ENCODE measurements at places on chromosomes 7 and 10. TPM values are rescaled to one million over a fixed set of nuclear protein-coding genes. Genes with fewer than 3 reads are reported as not detected.

- no peak for DNase-seq
These were observed 3.0 kb downstream of the FAM204A start for GRCh38 chr10:118339111-118339510.

DNA sequence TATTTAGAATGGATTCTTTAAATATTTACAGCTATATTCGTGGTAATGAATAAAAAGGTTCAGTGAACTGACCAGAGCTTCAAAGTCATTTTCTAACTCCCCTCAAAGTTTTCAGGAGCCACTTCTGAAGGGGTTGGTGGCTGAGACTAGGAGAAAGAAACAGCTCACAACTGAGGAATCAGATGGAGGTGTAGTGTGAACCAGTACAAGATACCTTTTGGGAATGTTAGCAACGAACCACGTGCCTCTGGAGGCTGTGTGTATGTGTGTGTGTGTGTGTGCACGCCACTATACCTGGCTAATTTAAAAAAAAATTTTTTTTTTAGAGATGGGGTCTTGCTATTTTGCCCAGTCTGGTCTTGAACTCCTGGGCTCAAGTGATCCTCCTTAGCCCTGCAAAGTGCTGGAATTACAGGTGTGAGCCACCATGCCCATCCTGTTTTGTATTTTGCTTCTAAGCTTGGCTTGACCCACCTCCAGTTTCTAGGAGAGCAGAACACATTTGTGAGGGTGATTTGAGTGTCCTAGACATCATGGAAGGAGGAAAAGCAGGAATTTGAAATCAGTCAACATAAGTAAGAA is 9.5 kb upstream of the TAF3 start:
- DNase-seq: no peak

GRCh38 chr10:10515479-10516204 is 502.0 kb upstream of the CELF2 start:
- no peak for DNase-seq

DNA sequence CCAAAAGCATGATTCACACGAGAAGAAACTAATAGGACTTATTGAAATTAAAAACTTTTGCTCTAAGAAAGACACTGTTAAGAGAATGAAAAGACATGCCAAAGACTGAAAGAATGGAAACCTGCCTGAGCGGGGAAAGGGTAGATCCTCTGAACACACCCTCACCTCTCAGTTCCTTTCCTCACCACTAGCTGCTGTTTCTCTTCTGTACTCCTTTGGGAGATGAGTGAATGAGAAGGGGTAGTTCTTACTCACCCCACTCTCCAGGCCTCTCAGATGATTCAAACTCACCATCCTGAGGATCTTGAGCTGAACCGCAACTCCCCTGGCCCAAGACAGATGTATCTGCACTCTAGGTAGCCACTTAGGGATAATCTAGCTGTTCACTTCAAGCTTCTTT is 41.9 kb downstream of the IQUB start:
- DNase-seq: no peak

DNA sequence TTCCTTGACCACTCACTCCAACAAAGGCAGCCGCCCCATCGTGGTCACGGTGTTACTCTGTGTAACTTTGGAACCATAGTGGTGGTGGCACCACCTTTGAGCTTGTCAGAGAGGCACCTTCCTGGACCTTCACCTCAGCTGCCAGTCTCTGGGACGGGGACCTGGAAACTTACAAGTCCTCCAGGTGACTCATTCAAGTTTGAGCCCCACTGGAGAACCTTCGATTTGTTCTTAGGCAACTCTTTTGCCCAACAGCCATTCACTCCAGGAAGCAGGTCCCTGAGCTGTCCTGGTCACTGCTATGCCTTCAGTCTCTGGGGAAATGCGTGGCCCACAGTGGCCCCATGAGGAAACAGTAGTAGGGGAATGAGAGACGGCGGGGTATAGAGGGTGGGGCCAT is 17.2 kb downstream of the STX1A start:
- DNase-seq: no peak

DNA sequence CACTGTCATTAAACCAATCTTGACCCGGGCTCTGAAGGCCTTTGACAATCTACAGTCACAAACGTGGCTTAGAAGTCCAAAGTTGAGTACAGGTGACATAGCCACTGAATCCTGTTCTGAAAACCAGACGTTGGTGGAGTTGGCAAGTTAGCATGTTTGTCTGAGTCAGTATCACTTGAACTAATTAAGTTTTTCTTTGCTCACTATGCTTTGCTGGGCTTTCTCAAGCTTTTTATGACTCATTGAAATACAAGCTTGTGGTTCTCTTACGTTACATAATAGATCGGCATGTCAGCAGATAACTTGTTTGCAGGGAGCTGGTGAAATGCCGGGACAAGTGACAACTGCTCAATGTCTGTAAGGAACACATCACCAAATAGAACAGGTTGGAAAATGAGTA is 53.8 kb downstream of the ARL5B start:
- DNase-seq: no peak

DNA sequence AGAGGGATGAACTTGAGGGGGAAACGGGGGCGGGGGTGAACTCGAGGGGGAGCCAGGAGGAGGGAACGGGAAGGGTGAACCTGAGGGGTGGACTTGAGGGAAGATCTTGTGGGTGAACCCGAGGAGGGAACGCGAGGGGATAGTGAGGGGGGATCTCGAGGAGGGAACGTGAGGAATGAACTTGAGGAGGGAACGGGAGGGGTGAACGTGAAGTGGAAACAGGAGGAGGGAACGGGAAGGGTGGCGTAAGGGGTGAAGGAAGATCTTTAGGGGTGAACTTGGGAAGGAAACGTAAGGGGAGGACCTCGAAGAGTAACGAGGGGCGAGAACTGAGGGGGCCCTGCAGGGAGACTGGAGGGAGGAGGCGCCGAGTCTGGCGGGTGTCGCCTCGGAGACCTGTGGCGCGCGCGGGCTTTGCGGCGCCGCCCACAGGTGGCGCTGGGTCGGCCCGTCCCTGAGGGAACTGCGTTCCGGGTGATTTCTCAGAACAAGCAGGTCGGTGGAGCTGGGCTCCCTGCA is 651 bp downstream of the MYO3A start:
- no peak for DNase-seq

- DNase-seq: no peak
These were observed 38.1 kb upstream of the PIK3AP1 start for GRCh38 chr10:96758423-96758822.

- DNase-seq: no peak
These were observed 34.7 kb downstream of the GRID1 start for GRCh38 chr10:86331861-86332260.

DNA sequence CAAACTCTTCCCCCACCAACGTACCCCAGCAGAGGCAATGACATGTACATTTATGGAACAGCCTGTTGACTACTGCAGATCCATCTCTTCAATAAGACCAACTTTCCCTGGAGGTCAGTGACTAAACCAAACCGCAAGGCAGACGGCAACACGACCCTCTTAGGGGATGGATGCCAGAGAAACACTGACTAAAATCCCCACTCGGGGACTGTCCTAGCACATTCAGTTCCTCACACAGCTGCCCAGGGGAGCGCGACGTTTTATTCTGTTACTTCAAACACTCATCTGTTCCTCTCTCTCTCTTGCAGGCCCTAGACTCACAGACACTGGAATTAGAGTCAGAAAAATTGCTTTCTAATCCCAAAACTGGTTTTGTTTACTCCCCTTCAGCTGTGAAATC is 146.5 kb upstream of the PRSS1 start:
- no peak for DNase-seq

DNA sequence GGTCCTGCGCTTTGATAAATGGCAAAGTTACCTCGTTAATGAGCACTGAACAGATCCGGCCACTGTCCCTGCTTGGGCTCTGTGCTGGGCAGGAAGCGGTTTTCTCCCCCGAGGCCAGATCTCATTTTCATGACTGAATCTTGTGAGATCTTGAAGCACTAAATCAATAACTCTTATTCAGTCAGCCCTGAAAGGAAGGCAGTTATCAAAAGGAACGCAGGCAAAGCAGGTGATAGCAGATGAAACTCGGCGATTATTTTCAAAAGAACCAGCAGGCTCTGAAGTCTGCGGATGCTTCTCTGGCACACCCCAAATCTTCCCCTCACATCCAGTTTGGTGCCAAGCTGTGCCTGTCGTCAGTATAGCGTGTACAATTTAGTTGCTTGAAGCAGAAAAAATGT is 228.7 kb downstream of the BAMBI start:
- DNase-seq: no peak

DNA sequence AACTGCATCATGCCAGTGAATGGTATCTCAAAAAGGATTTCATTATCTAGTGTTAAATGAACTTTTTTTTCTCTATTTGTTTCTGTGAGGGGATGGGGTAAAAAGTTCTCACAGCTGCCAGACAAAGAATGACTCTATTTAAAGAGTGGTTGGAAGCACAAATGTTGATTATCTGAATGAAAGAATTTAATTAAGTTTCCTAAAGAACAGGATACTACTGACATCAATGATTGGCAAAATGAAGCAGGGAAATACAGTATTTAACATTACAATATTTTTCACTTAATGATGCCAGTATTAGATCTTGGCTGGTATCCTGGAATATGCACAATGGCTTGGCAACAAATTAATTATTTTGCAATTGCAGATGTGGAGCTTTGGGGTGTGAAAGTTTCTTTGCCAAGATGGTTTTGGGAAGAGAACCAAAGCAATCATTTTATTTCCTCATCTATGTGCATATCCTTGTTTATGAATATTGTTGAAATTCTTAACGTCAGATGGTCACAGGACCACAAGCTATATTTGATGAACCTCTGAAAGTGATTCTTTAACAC is 336.8 kb downstream of the ARL4A start:
- DNase-seq: peak; percentile 32

DNA sequence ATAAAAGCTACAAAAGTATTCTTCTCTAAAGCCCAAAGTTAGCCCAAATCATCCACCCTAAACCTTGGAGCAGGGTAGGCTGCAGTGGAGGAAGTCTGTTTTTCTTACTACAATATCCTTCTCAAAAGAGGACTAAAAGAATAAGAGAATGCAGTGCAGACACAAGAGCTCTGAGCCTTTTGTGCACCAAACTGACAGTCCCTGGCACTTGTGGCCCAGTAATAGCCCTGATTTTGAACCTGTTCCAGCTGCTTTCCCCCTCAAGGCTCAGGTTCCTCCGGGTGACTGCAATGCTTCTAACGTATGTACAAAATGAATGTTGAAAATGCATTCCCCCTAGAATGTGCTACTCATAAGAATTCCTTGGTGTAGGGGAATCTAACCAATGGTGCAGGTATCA is 154.4 kb downstream of the JAZF1 start:
- no peak for DNase-seq

- DNase-seq: no peak
These were observed 969.9 kb downstream of the KCNMA1 start for GRCh38 chr10:76667408-76668370.

DNA sequence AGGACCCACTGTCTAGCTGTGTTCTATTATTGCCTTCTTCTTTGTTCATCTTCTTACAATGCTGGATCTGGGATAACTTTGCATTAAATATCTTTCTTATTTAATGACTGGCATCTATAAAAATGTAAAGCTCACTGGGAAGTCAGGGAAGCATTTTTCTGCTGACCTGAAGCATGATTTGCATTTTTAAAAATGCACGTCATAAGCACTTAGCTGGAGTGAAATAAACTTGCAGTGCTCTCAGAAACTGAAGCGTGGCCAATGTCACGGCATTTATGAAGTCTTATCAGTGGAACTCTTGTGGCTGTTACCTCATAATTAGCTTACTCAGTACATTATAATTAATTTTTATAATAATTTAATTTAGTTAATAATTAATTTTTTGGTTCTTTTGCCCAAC is 59.1 kb downstream of the FRMD4A start:
- DNase-seq: no peak

GRCh38 chr7:24932815-24933214 is 47.2 kb downstream of the OSBPL3 start:
- DNase-seq: no peak

- no peak for DNase-seq
These were observed 5.1 kb upstream of the BAZ1B start for GRCh38 chr7:73526896-73527821.

Gene PRF1
- 3.2 TPM for polyA plus RNA-seq

Gene CHRM2
- 0.71 TPM for polyA plus RNA-seq

Gene GBX1
- not detected for polyA plus RNA-seq

Gene SLC29A4
- polyA plus RNA-seq: 35.0 TPM

Gene GRM8
- 0.26 TPM for polyA plus RNA-seq

Gene SPDYE11
- polyA plus RNA-seq: 0.82 TPM

Gene UCMA
- 0.47 TPM for polyA plus RNA-seq

Gene HGF
- 32.4 TPM for polyA plus RNA-seq

Gene HOXA9
- polyA plus RNA-seq: 0.48 TPM

Gene ADAM8
- polyA plus RNA-seq: 2.7 TPM

Gene NRBF2
- polyA plus RNA-seq: 22.5 TPM

Gene TCTN3
- polyA plus RNA-seq: 57.5 TPM
